ENCODE measurements at places on chromosomes 7 and 10.

DNA sequence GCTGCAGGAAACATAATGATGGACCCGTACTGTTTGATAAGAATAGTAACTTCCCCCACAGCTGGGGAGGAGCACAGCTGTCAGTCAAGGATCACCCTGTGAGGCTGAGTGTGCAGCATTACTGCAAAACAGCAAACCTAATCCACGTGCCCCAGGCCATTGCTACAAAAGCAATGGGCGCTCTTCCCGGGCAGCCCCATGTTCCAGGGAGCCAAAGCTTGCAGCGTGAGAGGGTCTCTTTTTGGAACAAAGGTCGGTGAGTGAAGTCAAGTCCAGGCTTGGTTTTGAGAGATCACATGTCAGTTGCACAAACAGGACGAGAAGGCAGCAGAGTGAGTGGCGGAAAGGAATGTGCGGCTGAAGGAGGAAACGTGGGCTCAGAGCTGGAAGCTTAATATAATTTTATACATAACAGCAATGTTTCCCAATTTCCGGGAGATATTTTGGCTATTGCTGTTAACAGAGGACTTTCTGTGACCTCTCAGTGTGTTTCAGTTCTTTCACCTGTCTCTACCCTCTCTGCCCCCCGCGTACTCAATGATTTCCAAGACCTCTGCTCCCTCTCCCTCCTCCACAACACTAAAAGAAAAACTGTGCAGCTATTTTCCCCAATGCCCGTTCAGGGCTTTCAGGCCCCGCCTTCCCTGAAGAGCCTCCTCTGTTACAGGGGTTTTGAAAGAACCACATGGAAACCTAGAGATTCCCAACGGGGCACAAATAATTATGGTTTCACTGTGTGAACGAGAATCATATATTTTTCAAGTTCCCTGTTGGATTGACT lies 128.9 kb downstream of the MTPAP start:
- DNase-seq, result no peak

- DNase-seq, result no peak
Measured at GRCh38 chr7:17745610-17746009, 194.7 kb downstream of the SNX13 start.

DNA sequence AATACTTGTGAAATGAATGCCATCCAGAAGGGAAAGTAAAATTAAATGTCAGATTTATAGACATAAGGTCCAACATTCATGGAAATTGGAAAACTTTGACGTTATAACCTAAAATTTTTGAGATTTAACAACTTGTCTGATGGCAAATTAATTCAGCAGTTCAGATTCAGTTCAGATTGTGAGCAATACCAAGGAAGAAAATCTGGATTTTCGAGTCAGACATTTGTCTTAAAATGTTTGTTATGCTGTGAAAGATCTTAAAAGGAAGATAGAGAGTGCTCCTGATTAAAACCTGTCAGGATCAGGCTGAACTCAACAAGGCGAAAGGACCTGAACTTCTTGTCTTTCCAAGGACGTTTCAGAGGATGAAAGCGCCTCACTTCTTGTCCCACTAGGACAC lies 320.9 kb downstream of the PAXIP1 start:
- no peak for DNase-seq

DNA sequence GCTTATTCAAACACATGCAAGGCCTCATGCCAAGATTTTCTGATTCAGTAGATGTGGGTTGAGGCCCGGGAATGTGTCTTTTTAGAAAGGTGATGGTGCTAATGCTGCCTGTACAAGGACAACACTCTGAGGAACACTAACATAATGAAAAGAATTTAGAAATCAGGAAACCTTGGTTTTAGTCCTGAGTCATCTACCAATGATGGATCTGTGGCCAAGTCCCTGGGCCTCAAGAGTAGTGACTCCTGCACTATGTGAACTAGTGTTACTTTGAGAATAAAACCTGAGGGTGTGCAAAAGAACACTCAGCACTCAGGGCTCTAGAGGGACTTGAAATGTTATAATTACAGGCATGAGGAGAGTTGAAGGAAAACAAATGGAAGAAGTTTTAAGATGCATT lies 741.7 kb upstream of the GALNT17 start:
- no peak for DNase-seq

DNA sequence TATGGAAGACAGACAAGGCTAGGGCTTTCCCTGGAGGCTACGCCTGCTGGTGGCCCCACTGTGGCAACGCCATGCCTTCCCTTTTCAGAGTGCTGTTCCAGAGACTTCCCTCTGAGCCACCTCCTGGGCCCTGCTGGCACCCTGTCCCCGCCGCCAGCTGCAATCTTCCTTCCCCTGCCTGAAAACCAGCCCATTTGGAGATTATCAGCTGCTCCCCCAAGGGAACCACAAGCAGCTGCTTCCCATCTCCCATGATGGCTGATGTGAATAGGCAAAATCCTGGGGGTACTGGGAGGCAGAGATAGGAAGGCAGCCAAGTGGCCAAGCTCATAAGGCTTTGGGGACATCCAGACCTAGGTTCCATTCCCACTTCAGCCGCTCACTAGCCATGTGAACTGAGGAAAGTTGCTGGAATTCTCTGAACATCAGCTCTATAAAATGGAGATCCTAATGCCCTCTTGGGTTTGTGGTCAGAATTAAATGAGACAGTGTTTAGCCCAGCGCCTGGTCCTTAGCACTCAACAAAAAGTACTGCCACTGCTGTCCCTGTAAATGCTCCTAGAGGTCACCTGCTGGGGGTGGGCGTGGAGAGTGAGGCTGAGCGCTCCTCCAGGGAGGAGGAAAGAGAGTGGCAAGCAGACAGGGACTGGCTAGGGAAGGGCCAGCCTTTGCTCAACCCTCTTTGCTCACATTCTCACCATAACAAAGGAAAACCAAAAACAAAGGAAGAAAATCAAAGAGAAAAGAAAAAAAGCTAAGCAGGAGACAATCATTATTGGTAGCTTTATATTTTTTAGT lies 5.9 kb downstream of the TSPAN33 start:
- no peak for DNase-seq

DNA sequence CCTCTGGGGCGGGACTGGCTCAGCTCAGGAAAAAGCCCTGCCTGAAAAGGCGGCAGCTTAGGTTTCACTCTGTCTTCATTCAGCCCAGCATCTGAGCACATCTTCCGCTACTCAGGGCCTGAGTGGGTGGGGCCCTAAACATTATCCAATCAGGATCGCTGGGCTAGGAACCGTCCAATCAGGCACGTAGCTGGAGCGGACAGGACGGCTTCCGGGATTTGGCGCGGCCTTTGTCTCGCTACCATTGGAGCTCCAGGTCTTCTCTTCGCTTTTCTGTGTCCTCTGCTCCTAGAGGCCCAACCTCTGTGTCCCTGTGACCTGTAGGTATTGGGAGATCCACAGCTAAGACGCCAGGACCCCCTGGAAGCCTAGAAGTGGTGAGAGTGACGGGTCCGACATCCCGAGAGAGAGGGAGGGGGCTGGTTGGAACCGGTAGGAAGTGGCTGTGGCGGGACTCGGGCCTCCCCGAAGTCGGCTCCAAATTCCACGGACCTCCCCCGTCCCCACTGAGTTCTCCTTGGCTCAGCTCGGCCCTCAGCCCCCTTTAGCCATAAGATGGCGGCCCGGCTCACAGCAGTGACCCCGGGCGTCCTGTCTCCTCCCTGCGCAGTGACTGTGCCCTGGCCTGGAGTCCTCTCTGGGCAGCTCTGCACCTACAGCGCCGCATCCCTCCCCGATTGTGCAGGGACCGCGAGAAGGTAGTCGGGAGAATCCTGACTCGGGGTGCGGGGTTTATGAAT lies 99.1 kb downstream of the ZNF680 start:
- no peak for DNase-seq
